Mesothelial cell of epicardium (in vitro differentiated cells): ENCODE measurements at places on chromosomes 4 and X. TPM values are rescaled to one million over a fixed set of nuclear protein-coding genes. Genes with fewer than 3 reads are reported as not detected.

DNA sequence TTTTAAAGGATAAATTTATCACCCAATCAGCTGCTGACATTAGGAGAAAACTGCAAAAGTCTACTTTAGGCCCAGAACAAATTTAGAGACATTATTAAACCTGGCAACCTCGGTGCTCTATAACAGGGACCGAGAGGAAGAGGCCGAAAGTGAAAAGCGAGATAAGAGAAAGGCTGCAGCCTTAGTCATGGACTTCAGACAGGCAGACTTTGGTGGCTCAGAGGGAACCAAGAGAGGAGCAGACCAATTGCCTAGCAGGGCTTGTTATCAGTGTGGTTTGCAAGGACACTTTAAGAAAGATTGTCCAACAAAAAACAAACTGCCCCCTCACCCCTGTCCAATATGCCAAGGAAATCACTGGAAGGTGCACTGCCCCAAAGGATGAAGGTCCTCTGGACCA is 12.8 kb upstream of the UGT2B10 start:
- DNase-seq: no peak
- H3K36me3 ChIP-seq: peaks cover 5% of the 10 kb centered on the region
- no peaks in the 10 kb centered on the region for H3K4me1 ChIP-seq
- H3K27ac ChIP-seq: no peak overlapping the region

DNA sequence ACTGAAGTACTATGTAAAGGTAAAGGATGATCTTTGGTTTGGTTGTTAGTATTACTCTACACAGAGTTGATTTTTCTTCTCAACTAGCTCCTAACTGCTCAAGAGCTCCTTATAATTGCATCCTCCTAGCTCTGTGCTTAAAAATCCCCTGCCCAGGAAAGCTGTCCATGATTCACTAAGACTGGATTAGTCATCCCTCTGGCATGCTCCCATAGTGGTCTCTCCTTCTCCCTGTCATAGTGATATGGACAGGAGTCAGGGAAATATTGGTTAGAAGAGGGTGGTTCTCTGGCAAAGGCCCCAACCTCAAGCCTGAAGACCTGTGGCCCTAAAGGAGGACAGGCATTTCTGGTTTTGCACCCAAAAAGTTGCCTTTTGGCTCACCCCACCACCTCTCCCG is 242.3 kb upstream of the KCNIP4 start:
- no peaks in the 10 kb centered on the region for H3K4me1 ChIP-seq
- H3K36me3 ChIP-seq: no peaks in the 10 kb centered on the region
- no peak for DNase-seq
- peaks cover 10% of the 10 kb centered on the region for H3K27me3 ChIP-seq
- no peak overlapping the region for H3K27ac ChIP-seq

Gene PPP2R2C
- total RNA-seq: 4.1 to 5.8 TPM (median 5.2 TPM) in 3 replicates

DNA sequence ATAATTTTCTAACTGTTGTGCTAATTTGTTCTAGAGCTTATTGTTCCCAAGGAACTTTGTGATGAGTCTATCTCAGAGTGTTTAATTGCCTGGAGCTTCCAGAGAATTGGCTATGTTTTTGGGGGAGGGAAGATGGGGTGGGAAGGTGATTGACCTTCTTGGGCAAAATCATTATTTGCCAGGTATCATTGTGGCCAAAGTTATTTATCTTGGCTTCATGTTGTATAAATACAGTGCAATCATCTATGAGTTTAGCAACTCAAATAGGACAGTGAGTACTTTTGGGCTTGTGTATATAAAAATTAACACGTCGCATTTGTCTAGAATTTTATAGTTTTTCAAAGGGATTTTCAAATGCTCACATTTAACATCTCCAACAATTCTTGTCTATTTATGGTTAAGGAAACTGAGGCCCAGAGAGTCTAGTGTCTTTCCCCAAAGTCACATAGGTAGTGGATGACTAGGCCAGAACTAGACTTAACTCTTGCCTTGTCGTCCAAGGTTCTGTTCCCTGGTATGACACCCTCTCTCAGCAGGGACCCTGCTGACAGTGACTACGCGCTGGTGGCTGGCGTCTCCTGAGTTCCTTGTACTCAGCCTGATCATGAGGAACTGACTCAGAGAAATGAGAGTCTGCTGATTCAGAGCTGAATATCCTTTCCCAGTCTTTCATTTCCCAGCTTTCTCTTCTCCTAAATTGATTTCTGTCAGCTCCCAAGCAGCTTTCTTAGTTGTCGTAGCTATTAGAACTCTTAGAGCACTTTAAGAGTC is 27.7 kb downstream of the FNIP2 start:
- H3K4me3 ChIP-seq: no peak overlapping the region
- H3K36me3 ChIP-seq: no peaks in the 10 kb centered on the region
- H3K27me3 ChIP-seq: no peaks in the 10 kb centered on the region

DNA sequence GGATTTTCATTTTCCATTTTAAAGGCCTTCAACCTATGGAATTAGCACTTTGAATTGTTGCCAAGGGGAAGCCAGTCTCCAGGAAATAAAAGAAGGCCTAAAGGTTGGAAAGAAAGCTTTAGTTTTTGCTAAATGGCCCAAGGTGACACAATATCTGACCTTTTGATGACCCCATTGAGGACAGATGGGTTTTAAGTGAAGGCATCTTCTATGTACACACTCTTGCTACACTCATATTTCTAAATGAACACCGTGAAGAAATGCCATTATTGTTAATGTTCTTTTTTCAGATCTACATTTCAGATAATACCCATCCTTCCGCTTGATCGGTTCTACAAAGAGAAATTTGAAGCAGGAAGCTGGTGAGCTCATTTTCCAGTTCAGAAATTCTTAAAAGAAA is 162.8 kb upstream of the POU3F4 start:
- H3K27ac ChIP-seq: no peak overlapping the region
- no peak for DNase-seq
- H3K36me3 ChIP-seq: no peaks in the 10 kb centered on the region
